Thyroid gland (tissue), 4 donors: ENCODE measurements at places on chromosomes 13 and 19. TPM values are rescaled to one million over a fixed set of nuclear protein-coding genes. Genes with fewer than 3 reads are reported as not detected.

GRCh38 chr19:5864725-5865486, 5.4 kb downstream of the FUT5 start:
- no peak for DNase-seq

DNA sequence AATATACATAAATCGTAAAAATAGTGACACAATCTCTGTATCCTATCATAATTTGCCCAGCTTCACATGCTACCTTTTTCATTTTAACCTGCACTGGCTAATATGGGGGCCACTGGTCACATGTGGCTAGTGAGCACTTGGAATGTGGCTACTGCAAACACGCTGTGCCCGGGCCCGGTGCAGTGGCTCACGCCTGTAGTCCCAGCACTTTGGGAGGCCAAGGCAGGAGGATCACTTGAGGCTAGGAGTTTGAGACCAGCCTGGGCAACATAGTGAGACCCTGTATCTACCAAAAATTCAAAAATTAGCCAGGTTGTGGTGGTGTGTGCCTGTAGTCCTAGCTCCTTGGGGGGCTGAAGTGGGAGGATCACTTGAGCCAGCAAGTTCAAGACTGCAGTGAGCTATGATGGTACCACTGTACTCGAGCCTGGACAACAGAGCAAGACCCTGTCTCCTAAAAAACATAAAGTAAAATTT, 1.5 kb upstream of the N4BP2L1 start:
- DNase-seq = no peak

RHPN2 gene
- 11.2 TPM for total RNA-seq

ZNF730 gene
- total RNA-seq = 0.20 TPM

- no peak for DNase-seq
Observed at GRCh38 chr13:57629391-57629804, 2.1 kb upstream of the PCDH17 start.

ZNF544 gene
- 64.7 TPM for total RNA-seq

GRCh38 chr13:111977179-111977506, 89.8 kb upstream of the SOX1 start:
- DNase-seq = no peak

PRRG2 gene
- total RNA-seq = 29.4 TPM
